Mesothelial cell of epicardium (in vitro differentiated cells): ENCODE measurements at places on chromosomes 7 and 10. TPM values are rescaled to one million over a fixed set of nuclear protein-coding genes. Genes with fewer than 3 reads are reported as not detected.

GRCh38 chr7:6536262-6537260, 14.7 kb downstream of the GRID2IP start:
- no peak overlapping the region for H3K27ac ChIP-seq
- peaks cover 70% of the 10 kb centered on the region for H3K27me3 ChIP-seq
- no peak for DNase-seq
- H3K36me3 ChIP-seq = no peaks in the 10 kb centered on the region
- peak overlapping the region; percentile 36 for H3K4me3 ChIP-seq

- H3K4me3 ChIP-seq = no peak overlapping the region
- no peaks in the 10 kb centered on the region for H3K27me3 ChIP-seq
Measured at GRCh38 chr7:50757703-50758390, 24.8 kb downstream of the GRB10 start.

DNA sequence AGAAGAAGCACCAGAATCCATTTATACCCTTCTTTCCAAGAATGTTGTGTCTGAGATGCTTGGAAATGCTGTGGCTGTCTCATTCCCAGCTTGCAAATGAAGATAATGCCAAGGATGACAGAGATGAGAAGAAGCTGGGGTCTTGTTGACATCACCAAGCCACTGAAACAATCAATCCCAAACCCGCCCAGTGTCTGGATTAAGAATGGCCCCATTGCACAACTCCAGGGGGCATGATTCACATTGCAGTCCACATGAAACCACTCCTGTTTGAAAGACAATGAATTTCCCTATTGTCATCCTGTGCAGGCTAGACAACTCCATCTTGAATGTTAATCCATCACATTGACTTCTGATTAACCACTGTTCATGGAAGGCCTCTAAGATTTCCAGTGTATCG, 28.6 kb downstream of the SORBS1 start:
- no peak overlapping the region for H3K27ac ChIP-seq
- no peaks in the 10 kb centered on the region for H3K36me3 ChIP-seq
- no peak for DNase-seq

DNA sequence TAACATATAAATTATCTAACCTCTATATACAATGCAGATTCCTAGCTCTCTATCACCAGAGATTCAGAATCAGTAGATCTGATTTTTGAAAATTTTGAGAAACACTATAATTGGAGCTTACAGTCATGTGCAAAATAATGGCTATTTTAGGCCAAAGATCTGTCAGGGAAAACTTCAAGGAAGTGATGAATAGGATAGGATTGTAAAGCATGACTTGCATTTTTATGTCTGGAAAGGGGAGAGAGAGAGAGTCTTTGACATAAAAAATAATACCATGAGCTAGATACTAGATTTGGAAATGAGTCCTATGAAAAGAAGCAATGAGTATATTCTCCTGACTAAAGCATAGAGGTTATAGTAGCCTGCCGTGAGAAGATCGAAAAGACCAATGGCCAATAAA, 181.1 kb downstream of the SDHAF3 start:
- no peak for DNase-seq
- H3K27ac ChIP-seq = no peak overlapping the region
- H3K36me3 ChIP-seq = no peaks in the 10 kb centered on the region
- peaks cover 4% of the 10 kb centered on the region for H3K4me1 ChIP-seq
- no peak overlapping the region for H3K4me3 ChIP-seq
- H3K27me3 ChIP-seq = no peaks in the 10 kb centered on the region

- H3K36me3 ChIP-seq = peaks cover 19% of the 10 kb centered on the region
- H3K27me3 ChIP-seq = no peaks in the 10 kb centered on the region
- H3K4me3 ChIP-seq = no peak overlapping the region
Measured at GRCh38 chr7:23443974-23444373, 26.3 kb downstream of the IGF2BP3 start.

GRCh38 chr10:33277135-33277536, 57.3 kb downstream of the NRP1 start:
- peak overlapping the region; percentile 77 for H3K27ac ChIP-seq
- H3K36me3 ChIP-seq = peaks cover 2% of the 10 kb centered on the region
- DNase-seq = no peak
- no peak overlapping the region for H3K4me3 ChIP-seq
- H3K27me3 ChIP-seq = no peaks in the 10 kb centered on the region

GRCh38 chr10:89540420-89540949, 5.1 kb upstream of the SLC16A12 start:
- no peaks in the 10 kb centered on the region for H3K36me3 ChIP-seq
- H3K4me1 ChIP-seq = peaks cover 11% of the 10 kb centered on the region
- H3K27me3 ChIP-seq = peaks cover 7% of the 10 kb centered on the region
- DNase-seq = no peak
- H3K27ac ChIP-seq = no peak overlapping the region
- no peak overlapping the region for H3K4me3 ChIP-seq

DNA sequence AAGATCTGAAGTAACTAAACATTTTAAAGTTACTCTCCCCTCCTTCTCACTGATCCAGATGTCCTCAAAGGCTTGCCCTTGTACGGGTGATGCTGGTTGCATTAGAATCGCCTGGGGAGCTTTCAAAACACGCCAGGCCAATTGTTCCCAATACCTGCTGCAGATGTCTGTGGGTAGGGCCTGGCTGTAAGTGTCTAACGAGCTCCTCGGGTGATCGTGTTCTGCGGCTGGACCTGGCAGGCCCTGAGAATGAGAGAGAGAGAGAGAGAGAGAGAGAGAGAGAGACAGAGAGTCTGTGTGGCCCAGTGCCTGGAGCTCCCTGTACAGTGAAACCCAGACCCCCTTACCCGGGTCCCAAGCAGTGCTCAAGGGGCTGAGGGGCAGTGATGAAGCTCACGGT, 8.4 kb downstream of the COL13A1 start:
- H3K4me3 ChIP-seq = no peak overlapping the region
- peaks cover 8% of the 10 kb centered on the region for H3K27me3 ChIP-seq
- peak overlapping the region; percentile 7 for H3K27ac ChIP-seq
- no peaks in the 10 kb centered on the region for H3K36me3 ChIP-seq

- H3K27me3 ChIP-seq = no peaks in the 10 kb centered on the region
- H3K4me1 ChIP-seq = peaks cover 34% of the 10 kb centered on the region
- no peak overlapping the region for H3K27ac ChIP-seq
Measured at GRCh38 chr7:2643386-2644219, 11.8 kb downstream of the TTYH3 start.

DNA sequence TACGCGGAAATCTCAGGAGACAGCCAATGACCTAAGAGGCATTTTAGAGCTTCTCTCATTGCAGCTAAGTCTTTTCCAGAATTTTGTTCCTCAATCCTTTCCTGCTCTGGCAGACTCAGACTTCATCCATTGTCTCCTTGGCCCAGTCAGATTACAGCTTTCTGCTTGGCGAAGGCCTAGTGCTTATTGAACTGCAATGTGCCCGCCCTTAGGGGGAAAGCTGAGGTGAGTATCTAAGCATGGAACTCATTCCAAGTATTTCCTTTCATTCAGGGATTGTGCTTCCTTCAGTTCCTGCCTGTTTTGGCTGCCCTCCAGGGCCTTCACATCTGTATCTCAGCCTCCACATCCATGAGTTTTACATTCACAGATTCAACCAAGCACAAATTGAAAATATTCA, 37.5 kb downstream of the PRLHR start:
- no peaks in the 10 kb centered on the region for H3K36me3 ChIP-seq
- H3K4me3 ChIP-seq = no peak overlapping the region
- no peaks in the 10 kb centered on the region for H3K4me1 ChIP-seq
- peaks cover 38% of the 10 kb centered on the region for H3K27me3 ChIP-seq

- no peak overlapping the region for H3K27ac ChIP-seq
- peaks cover 3% of the 10 kb centered on the region for H3K4me1 ChIP-seq
- H3K27me3 ChIP-seq = peaks cover 27% of the 10 kb centered on the region
- H3K36me3 ChIP-seq = no peaks in the 10 kb centered on the region
- no peak for DNase-seq
Measured at GRCh38 chr7:3200504-3200903, 100.5 kb upstream of the SDK1 start.

DNA sequence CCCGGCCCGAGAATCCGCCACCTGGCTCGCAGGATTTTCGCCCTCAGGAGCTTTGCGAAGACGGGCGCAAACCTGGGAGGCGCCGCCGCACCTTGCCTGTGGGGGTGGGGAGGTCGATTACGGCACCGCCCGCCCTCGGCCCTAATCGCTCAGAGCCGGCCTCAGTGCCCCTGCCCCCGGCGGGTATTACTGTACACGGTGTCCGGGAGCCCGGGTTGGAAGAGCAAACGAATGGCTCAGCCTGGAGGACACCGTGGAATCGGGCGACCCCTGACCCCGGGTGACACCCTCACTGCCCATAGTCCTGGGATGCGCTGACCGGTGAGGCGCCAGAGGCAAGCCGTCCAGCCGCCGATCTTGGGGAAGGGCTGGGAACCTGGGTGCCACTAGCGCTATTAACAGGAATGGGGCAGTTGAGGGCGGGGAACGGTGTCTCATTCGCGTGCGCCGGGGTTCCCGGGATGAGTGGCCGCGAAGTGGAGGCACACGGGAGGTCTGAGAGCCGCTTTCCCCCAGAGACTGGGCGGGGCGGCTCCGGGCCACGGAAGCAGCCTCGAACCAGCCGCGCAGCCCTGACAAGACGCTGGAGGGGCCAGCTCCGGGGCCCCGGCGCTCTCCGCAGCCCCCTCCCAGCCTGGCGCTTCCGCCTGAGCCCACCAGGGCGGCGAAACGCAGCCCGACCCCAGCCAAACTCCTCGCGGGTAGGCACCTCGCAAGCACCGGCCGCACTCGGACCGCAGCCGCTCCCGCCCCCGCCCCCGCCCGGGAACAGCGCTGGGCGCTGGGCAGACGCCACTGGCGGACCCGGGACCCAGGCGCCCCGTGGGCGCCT, 167.5 kb downstream of the NRF1 start:
- peaks cover 26% of the 10 kb centered on the region for H3K4me1 ChIP-seq
- peaks cover 76% of the 10 kb centered on the region for H3K27me3 ChIP-seq
- no peaks in the 10 kb centered on the region for H3K36me3 ChIP-seq
- DNase-seq = no peak
- peak overlapping the region; percentile 63 for H3K4me3 ChIP-seq

DNA sequence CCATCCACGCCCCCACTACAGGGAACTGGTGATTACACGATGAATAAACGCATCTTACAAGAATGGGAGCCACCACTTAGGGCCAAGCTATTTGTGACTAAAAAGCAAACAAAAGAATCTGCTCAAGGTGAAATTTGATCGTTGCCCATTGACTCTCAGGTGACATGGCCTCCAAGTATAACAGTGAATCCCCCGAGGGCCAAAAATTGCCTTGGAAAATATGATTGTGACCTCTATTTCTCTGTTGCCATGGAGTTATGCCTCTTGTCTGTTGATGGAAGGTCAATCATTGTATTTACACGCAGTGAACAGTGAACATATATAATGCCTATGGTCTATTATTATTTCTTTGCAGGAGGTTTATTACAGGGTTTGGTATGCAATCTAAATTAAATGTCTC, 282.3 kb downstream of the KLF6 start:
- no peak overlapping the region for H3K4me3 ChIP-seq
- H3K27me3 ChIP-seq = no peaks in the 10 kb centered on the region
- H3K4me1 ChIP-seq = peaks cover 20% of the 10 kb centered on the region
- no peak for DNase-seq
- H3K27ac ChIP-seq = peak overlapping the region; percentile 13
- H3K36me3 ChIP-seq = no peaks in the 10 kb centered on the region

GRCh38 chr10:112622786-112623185, 175.8 kb downstream of the VTI1A start:
- H3K27ac ChIP-seq = peak overlapping the region; percentile 9
- no peak for DNase-seq
- no peaks in the 10 kb centered on the region for H3K27me3 ChIP-seq
- H3K4me1 ChIP-seq = peaks cover 24% of the 10 kb centered on the region
- no peak overlapping the region for H3K4me3 ChIP-seq
- H3K36me3 ChIP-seq = peaks cover 5% of the 10 kb centered on the region

DNA sequence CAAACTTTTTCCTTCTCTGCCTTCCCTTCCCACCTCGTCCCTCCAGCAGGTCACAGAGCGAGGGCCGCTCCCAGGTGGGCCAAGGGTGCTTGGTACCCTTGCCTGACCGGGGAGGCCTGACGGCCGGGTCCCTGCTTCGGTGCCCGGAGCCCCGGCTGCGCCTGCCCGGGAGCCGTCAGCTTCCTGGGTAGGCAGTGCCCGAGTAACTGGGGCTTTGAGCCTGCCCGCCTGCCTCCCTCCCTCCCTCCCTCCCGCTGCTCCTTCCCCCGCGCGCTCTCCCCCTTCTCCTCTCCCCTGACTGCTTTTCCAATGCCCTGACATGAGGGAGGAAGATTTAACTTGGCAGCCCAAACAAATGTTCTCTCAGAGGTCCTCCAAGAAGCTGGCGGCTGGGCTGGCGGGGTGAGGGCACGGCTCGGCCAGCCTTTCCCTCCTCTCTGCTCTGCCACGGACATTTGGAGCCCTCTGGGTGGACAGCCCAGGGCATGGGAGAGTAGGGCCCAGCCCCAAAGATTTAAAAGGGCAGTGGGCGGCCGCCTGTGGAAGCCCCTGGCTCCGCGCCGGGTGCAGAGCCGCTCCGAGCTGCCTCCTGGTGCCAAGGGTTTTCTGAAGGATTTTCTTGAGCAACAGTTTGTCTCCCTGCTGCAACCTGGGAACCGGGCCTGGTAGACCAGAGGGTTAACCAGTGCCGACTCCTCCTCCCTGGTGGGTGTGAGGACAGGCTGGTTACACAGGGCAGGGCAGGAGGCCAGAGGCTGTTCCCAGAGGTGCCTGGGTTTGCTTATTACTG, 2.0 kb downstream of the ZMIZ1 start:
- peaks cover 58% of the 10 kb centered on the region for H3K4me1 ChIP-seq
- no peaks in the 10 kb centered on the region for H3K27me3 ChIP-seq
- H3K27ac ChIP-seq = peak overlapping the region; percentile 94
- DNase-seq = no peak
- H3K4me3 ChIP-seq = peak overlapping the region; percentile 98

DNA sequence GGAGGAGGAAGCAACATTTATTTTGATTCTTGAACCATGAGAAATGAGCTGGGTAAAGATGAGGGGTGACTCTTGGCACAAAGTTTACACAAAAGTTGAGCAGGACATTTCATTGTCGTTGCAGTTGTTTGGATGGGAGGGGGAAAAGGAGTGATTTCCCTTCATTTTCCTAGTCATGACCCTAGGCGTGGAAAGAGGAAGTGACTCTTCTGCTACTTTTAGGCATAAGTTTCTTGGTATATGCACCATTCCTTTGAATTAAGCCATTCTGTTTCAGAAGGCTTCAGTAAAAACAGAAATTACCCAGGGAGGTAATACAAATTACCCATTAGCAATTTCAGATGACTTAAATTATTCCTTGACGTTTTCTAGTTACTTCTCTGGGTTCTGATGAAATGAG, 113.9 kb upstream of the FAM171A1 start:
- H3K27ac ChIP-seq = no peak overlapping the region
- no peak for DNase-seq
- peaks cover 34% of the 10 kb centered on the region for H3K4me1 ChIP-seq
- H3K36me3 ChIP-seq = no peaks in the 10 kb centered on the region
- H3K27me3 ChIP-seq = no peaks in the 10 kb centered on the region

Gene MUC12
- total RNA-seq = 0.73 to 1.4 TPM (median 1.1 TPM) in 3 replicates

Gene RSPH10B
- 0.38 to 0.66 TPM (median 0.54 TPM) in 3 replicates for total RNA-seq

Gene INA
- 1.1 to 1.2 TPM (median 1.2 TPM) in 3 replicates for total RNA-seq

Gene ITPRID1
- total RNA-seq = not detected in 3 replicates

Gene PHYHIPL
- total RNA-seq = 0.24 to 0.56 TPM (median 0.50 TPM) in 3 replicates

Gene WNT2
- 19.9 to 24.1 TPM (median 22.1 TPM) in 3 replicates for total RNA-seq

Gene DPP6
- 0.09 to 0.18 TPM (median 0.13 TPM) in 3 replicates for total RNA-seq

Gene AMZ1
- 0.05 to 0.49 TPM (median 0.13 TPM) in 3 replicates for total RNA-seq

Gene SLC29A3
- 10.8 to 11.4 TPM (median 11.0 TPM) in 3 replicates for total RNA-seq

Gene CABCOCO1
- total RNA-seq = 2.5 to 4.8 TPM (median 2.5 TPM) in 3 replicates

Gene GOLGA7B
- 0.07 to 0.16 TPM (median 0.09 TPM) in 3 replicates for total RNA-seq

Gene OAT
- total RNA-seq = 52.5 to 55.1 TPM (median 54.5 TPM) in 3 replicates
